Kidney tubule cell (primary cell): ENCODE measurements at places on chromosomes 7 and 10.

DNA sequence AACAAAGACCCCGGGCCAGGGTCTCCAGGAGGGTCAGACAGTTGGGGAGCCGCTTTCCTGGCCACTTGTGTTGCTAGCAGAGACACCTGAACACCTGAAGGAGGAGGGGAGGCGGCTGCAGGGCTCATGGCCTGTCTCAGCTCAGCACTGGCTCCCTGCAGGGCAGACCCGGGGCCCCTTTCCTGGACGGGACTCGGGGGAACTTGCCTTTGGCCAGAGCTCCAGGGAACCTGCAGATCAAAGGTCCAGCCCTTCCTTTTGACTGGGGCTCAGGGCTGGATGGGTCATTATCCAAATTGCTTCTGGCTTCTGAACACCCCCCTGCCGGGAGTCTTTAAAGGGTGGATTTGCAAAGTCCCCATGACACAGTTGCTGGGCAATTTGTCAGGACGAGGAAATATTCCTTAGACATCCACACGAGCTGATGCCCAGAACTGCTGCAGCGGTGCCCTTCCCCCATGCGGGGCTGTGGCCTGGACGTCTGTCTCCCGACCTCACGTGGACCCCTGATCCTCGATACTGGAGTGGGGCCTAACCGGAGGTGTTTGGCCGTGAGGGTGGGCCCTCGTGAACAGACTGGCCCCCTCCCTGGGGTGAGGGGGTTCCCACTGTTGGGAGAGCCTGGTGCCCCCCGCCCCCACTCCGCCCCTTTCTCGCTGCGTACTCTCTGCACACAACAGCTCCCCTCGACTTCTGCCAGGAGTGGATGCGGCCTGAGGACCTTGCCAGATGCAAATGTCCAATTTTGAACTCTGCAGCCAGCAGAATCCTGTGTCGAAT, 194.3 kb downstream of the ELFN1 start:
- no peak for DNase-seq

GRCh38 chr7:146902266-146902665, 785.7 kb downstream of the CNTNAP2 start:
- no peak for DNase-seq

GRCh38 chr7:20681258-20681882, 65.9 kb downstream of the ABCB5 start:
- DNase-seq, result no peak

DNA sequence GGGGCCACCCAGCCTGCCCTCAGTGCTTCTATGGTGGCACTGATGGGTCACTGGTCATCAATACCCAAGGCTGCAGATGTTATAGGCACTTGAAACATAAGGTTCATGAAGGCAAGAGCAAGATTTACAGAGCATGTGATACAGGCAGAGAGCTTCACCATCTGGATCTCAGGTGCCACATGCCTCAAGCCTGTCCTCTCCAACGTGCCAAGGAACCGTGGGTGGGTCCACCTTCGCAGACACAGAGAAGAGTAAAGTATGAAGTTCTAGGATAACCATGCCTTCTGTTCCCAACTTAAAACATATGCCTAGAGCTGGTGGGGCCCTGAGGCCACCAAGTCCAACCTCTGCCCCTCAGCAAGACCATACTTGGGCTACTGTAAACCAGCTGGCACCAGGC, 26.7 kb upstream of the CDH23 start:
- no peak for DNase-seq

- no peak for DNase-seq
Observed at GRCh38 chr7:91250706-91251105, 13.5 kb upstream of the FZD1 start.

DNA sequence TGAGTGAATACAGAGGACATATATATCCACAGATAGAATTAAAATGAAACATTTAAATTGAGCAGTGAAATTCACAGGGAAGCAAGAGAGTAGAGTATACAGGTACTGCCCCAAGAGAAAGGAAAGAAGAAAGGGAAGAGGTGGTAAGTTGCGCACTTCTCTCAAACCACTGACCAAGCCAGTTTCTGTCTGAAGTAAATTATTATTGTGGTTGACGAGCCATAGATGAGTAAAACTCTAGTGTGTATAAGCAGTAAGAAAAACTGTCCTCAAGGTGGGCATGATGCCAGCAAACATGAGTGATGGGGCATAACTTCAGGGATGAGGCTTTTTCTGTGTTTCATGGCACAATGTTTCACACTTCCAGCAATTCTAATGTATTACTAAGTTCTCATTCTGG, 4.4 kb upstream of the BET1 start:
- peak; percentile 99 for DNase-seq

DNA sequence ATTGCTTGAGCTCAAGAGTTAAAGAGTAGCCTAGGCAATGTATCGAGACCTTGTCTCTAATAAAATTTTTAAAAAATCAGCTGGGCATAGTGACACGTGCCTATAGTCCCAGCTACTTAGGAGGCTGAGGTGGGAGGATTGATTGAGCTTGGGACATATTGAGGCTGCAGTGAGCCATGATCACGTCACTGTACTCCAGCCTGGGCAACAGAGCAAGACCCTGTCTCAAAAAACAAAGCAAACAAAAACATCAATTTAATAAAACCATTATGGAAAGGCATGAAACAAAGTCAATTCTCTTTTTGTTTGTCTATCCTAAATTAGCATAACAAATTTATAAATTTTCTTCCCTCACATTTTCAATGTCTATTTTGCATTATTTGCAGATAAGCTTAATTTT, 108.4 kb downstream of the PHF14 start:
- DNase-seq, result no peak

- no peak for DNase-seq
Observed at GRCh38 chr10:1022413-1022812, 3.2 kb downstream of the IDI2 start.
